ENCODE measurements at places on chromosomes 7 and 10. TPM values are rescaled to one million over a fixed set of nuclear protein-coding genes. Genes with fewer than 3 reads are reported as not detected.

Gene ADK
- total RNA-seq, result 20.1 TPM

Gene C10orf71
- total RNA-seq, result not detected

Gene SFTPA1
- total RNA-seq, result not detected

DNA sequence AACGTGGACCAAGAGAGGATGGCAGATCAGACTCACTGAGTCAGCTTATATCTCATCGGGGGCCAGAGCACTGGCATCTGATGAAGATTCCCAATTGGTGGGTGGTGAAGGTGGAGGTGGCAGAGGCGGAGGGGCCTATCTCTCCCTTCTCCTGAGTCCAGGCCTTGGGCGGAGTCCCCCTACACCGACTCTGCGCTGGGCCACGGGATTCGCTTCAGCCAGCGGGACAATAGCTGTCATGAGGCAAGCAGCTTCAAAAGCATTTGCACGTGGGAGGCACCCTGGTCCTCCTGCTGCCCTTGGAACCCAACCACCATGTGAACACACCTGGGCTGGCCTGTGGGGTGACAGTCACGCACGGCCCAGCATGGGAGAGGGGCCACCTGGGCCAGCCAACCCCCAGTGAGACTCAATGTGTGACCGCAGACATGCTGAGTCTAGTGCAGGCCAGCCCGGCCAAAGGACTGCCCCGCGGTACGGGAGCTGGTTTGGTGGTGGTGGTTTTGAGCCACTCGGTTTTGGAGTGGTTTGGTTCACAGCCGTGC, 466.8 kb upstream of the FOXK1 start:
- DNase-seq, result no peak

DNA sequence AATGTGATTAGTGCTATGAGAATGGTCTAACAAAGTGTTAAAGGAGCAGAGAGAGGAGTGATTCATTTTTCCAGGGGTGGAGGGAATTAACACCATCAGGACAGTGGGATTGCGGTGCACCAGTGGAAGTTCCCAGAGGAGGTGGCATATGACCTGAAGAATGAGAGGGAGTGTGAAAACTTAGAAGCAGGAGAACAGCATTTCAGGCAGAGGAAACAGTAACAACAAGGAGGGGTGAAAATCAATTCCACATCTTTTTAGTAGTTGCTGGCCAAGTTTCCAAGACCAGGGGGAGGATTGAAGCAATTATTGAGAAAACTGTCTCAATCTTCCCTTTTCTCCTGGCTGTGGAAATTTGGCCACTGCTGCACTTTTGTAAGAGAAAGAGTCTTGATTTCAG, 23.7 kb upstream of the CCDC172 start:
- no peak for DNase-seq

DNA sequence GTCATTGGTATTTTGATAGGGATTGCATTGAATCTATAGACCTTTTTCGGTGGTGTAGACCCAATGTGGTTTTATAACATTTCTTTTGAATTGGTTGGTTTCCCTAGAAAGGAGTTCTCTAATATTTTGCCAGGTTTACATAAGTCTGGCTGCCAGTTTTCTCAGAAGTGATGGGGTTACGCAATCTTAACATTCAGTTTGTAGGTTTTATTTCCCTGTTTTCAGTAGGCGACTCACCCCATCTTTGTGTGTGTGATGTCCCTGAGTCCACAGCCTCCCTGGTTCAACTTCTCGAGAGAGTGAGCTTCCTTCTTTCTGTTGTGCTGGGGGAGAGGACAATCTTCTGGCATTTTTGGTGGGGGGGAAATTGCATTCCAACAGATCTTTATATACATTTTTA, 9.6 kb upstream of the KIF5B start:
- DNase-seq, result no peak

DNA sequence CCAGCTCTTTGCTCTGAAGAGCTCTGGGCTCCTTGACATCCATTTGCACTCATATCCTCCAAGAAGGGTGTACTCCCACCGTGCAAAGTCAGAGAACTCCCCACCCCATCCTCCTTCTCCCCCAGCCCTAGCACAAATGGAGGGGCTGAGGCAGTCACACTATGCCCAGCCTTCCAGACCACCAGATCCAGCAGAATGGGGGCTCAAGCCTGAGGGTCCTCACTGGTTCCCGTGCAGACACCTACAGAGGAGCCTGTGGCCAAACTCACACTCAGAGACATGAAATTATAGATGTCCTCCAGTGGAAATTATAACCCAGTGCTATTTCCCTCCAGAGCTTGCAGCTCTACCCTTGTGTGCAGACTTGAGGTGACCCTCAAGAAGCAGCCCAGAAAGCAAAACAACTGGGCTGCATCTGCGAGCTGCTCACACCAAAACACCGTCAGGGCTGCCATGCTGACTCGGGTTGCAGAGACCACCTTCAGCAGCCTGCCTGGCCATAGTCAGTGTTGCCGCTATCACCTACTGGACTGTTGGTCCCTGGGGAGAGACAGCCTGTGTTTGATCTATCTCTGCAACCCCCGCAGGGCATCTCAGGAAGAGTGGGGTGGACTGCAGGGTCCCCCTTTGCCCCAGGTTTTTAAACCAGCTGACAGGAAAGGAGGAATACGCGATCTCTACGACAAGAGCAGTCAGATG, 7.4 kb downstream of the ZNF488 start:
- peak; percentile 16 for DNase-seq

DNA sequence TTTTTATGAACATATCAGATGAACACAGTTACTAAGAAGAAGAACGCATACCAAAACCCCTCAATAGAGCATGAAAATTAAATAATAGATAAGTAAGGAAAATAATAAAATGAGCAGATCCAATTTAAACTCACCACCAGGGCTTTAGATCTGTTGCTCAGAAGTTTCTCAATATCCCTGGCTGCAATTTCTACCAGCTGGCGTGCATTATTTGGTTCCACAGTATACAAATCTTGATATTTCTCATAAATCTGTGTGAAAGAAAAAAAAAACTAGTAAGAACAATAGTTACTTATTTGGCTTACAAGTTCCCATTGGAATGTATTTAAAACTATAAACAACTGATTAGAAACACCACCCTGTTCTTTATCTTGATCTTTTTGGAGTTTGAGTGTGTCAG, 108.6 kb downstream of the CACNA2D1 start:
- DNase-seq, result no peak

DNA sequence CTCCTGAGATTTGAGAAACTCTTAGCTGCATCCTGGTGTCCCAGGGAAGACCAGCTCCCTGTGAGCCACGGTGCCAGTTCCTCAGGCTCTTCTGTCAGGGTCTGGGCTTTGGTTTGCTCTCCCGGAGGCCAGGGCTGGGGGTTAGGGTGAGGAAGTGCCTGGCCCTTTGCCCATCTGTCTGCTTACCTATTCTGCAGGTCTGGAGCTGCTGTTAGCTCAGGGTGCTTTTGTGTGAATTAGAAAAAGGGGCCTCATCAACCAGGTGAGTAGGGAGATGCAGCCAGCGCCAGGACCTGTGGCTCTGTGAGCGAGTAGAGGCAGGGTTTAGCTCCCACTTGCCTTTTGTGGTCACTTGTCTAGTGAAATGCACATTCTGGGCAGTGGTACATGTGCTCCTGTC, 109.4 kb downstream of the DOCK1 start:
- no peak for DNase-seq

GRCh38 chr10:69636626-69637605, 6.9 kb downstream of the FAM241B start:
- peak; percentile 88 for DNase-seq

DNA sequence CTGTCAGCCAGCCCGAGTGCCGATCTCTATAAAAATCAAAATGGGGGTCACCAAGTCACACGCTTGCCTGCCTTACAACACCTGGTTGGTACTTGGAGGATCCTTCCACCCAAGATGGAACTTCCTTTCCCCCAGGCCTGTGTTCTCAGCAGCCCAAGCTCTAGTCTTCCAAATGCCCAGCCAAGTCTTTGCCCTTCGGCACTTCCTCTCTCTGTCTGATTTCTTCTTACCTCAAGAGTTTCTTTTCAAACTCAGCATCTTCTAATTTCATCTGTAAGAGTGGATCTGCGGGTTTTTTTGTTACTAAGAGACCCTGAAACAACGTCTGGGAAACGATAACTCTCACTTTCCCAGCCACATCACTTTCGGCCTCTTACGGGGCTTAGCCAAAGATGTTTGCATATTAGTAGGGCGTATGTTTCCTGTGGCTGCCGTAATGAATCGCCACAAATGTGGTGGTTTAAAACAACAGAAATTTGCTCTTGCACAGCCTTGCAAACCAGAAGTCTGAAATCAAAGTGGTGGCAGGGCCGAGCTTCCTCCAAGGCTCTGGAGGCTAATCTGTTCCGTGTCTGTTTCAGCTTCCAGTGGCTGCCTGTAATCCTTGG, 219.9 kb downstream of the TCF7L2 start:
- no peak for DNase-seq

- DNase-seq, result peak; percentile 95
Observed at GRCh38 chr7:44986218-44987053, 7.6 kb upstream of the MYO1G start.

DNA sequence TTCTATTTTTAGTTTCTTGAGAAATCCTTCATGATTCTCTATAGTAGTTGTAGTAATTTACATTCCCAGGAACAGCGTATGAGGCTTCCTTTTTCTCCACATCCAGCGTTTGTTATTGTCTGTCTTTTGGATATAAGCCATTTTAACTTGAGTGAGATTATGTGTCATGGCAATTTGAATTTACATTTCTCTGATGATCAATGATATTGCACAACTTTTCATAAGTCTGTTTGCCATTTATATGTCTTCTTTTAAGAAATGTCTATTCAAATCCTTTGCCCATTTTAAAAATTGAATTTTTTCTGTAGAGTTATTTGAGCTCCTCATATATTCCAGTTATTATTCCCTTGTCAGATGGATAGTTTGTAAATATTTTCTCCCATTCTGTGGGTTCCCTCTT, 285.1 kb downstream of the REEP3 start:
- DNase-seq, result no peak

DNA sequence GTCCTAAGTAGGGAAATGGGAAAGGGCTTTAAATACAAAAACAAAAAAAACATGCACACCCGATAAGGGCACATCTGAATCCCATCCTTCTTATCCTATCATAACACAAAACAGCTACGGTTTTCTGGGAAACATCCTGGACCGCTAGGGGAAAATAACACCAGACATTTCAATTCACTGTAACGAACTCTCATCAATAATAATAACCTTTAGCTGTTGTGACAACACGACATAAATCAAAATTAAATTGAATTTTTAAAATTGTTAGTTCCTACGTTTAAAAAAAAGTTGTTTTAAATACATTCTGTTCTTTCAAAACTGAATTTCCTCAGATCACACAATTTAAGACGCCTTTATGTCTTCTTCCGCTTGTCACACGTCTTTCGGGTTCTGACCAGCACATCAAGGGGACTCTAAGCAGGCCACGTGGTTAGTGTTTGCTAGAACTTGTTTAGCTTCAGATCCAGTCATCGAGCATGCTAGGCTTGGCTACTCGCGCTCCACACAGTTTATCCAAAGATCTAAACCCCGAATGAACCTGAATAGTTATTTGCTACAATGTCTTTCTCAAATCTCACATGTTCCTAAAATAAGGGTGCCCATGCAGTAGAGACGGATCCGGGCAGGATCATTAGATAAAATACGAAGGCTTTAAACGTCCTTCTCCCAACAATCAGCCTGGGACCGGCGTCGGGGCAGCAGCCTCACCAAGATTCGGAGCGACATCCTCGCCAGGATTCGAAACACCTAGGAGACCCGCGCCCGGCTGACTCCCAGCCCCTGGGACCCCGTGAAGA, 839 bp downstream of the IKZF5 start:
- DNase-seq, result peak; percentile 58

DNA sequence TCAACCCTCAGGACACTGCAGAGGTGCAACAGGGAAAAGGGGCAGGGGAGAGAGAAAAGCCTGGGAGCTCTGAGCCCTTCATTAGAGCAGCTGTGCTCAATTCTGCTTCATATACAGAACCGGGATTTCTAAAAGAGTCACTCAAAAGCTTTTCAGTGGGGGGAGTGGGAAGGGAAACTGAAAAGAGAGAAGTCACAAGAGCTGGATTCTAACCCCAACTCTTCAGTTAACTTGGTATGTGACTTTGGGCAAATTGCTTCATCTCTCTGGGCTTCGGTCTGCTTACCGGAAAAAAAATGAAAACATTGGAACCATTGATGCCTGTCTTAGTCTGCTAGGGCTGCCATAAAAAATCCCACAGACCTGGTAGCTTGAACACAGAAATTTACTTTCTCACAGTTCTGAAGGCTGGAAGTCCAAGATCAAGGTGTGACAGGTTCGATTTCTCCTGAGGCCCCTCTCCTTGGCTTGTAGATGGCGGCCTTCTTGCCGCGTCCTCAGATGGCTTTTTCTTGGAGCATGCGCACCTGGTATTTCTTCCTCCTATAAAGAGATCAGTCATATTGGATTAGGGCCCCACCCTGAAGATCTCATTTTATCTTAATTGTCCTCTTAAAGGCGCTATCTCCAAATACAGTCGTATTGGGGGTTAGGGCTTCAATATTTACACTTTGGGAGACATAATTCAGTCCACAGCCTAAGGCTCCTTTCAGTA, 118.3 kb upstream of the KMT2E start:
- DNase-seq, result no peak

Data from H7 (cell line).